Heart left ventricle (tissue), 16 donors: ENCODE measurements at places on chromosomes 5 and 9. TPM values are rescaled to one million over a fixed set of nuclear protein-coding genes. Genes with fewer than 3 reads are reported as not detected.

- no peaks in the 10 kb centered on the region for H3K36me3 ChIP-seq
- H3K4me1 ChIP-seq: no peaks in the 10 kb centered on the region
- no peak for DNase-seq
- H3K27me3 ChIP-seq: no peaks in the 10 kb centered on the region
- H3K27ac ChIP-seq: no peak overlapping the region
Measured at GRCh38 chr9:87442451-87442850, 55.2 kb upstream of the DAPK1 start.

DNA sequence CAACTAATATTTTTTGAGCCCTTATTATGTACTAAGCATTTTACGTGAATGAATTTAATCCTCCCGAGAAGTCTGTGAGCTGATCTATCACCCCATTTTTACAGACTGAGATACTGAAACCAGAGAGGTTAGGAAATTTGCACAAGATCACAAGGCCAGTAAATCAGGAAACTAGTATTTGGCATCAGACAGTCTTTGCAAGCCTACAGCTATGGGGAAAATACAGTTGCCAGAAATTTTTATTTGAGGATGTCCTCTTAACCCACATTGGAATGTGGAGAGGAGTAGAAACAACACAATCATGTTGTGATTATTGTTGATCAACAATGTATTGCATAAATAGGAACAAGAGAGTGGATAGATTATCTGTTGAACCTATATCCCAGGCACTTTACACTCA is 2.3 kb upstream of the SLC46A2 start:
- peaks cover 50% of the 10 kb centered on the region for H3K4me1 ChIP-seq
- H3K27ac ChIP-seq: no peak overlapping the region
- no peaks in the 10 kb centered on the region for H3K27me3 ChIP-seq
- no peaks in the 10 kb centered on the region for H3K36me3 ChIP-seq

GRCh38 chr5:96753848-96754247 is 53.9 kb downstream of the ERAP1 start:
- no peak overlapping the region for H3K4me3 ChIP-seq
- H3K36me3 ChIP-seq: peaks cover 92% of the 10 kb centered on the region
- DNase-seq: no peak
- no peaks in the 10 kb centered on the region for H3K27me3 ChIP-seq

DNA sequence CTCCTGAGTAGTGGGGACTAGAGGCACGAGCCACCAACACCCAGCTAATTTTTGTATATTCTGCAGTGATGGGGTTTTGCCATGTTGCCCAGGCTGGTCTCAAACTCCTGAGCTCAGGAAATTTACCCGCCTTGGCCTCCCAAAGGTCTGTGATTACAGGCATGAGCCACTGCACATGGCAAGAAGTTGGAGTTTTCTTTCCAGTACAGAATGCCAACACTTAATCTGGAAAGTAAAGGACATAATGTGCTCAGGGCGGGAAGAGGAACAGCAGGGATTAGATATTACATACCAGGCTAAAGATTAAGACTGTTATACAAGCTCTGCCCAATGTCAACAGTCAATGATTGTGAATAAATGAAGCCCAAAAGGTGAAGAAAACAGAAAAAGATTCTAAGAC is 47.2 kb upstream of the AGXT2 start:
- DNase-seq: no peak
- H3K27ac ChIP-seq: no peak overlapping the region
- no peaks in the 10 kb centered on the region for H3K27me3 ChIP-seq

DNA sequence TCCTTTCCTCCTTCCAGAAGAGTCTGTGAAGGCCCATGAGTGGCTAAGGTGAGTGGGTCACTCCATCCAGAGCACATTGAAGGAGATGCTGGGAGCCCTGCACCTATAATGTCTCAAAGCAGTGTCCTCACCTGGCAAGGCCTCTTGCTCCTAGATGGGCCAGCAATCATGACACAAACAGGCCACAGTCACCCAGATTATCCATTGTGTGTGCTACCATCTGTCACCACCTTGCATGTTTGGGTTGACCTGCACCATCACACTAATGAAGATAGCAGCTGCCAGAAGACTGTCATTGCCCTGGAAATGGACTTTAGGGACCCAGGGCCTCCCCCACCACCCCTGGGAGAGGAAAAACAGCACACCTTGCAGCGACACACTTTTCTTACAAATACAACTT is 69.6 kb downstream of the GABBR2 start:
- no peak overlapping the region for H3K4me3 ChIP-seq
- H3K36me3 ChIP-seq: no peaks in the 10 kb centered on the region
- no peaks in the 10 kb centered on the region for H3K27me3 ChIP-seq
- DNase-seq: no peak

GRCh38 chr9:114619191-114619761 is 8.2 kb downstream of the TMEM268 start:
- H3K27me3 ChIP-seq: no peaks in the 10 kb centered on the region
- H3K36me3 ChIP-seq: no peaks in the 10 kb centered on the region
- peak overlapping the region; percentile 12 for H3K4me3 ChIP-seq
- DNase-seq: no peak
- H3K27ac ChIP-seq: no peak overlapping the region
- peaks cover 13% of the 10 kb centered on the region for H3K4me1 ChIP-seq

DNA sequence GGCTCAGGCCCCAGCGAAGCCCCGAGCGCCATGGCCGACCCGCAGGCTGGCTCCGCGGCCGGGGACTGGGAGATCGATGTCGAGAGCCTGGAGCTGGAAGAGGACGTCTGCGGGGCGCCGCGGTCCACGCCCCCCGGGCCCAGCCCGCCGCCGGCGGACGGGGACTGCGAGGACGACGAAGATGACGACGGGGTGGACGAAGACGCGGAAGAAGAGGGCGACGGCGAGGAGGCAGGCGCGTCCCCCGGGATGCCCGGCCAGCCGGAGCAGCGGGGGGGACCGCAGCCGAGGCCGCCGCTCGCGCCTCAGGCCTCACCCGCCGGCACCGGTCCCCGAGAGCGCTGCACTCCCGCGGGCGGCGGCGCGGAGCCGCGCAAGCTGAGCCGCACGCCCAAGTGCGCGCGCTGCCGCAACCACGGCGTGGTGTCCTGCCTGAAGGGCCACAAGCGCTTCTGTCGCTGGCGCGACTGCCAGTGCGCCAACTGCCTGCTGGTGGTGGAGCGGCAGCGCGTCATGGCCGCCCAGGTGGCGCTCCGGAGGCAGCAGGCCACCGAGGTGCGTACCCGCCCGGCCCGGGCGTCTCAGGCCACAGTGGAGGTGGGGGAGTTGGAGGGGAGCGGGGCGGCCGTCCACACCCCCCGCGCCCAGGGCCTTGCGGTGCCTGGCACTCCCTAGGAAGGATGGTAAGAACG is 1.6 kb downstream of the DMRT2 start:
- H3K27ac ChIP-seq: no peak overlapping the region
- no peaks in the 10 kb centered on the region for H3K36me3 ChIP-seq
- peaks cover 97% of the 10 kb centered on the region for H3K27me3 ChIP-seq
- DNase-seq: no peak

GRCh38 chr5:112025757-112026156 is 268.8 kb upstream of the NREP start:
- no peaks in the 10 kb centered on the region for H3K4me1 ChIP-seq
- DNase-seq: no peak
- H3K27ac ChIP-seq: no peak overlapping the region
- H3K4me3 ChIP-seq: no peak overlapping the region
- no peaks in the 10 kb centered on the region for H3K27me3 ChIP-seq

Gene PRUNE2
- polyA plus RNA-seq: 0.71 TPM

Gene NR5A1
- 0.04 TPM for polyA plus RNA-seq

Gene HMCN2
- polyA plus RNA-seq: 4.4 TPM

Gene FGD3
- 1.6 TPM for polyA plus RNA-seq
